ENCODE measurements at places on chromosomes 5 and 9. TPM values are rescaled to one million over a fixed set of nuclear protein-coding genes. Genes with fewer than 3 reads are reported as not detected.

TAF11L5 gene
- total RNA-seq = not detected

SPATA31E1 gene
- total RNA-seq = 0.59 TPM

ALDOB gene
- total RNA-seq = not detected

DTWD2 gene
- 3.3 TPM for total RNA-seq

GRIA1 gene
- total RNA-seq = under 0.01 TPM

MUSK gene
- total RNA-seq = under 0.01 TPM

ADRA1B gene
- 0.37 TPM for total RNA-seq

ARHGEF37 gene
- not detected for total RNA-seq

CCDC183 gene
- total RNA-seq = 0.37 TPM
